ENCODE measurements at places on chromosomes 7 and 10.

DNA sequence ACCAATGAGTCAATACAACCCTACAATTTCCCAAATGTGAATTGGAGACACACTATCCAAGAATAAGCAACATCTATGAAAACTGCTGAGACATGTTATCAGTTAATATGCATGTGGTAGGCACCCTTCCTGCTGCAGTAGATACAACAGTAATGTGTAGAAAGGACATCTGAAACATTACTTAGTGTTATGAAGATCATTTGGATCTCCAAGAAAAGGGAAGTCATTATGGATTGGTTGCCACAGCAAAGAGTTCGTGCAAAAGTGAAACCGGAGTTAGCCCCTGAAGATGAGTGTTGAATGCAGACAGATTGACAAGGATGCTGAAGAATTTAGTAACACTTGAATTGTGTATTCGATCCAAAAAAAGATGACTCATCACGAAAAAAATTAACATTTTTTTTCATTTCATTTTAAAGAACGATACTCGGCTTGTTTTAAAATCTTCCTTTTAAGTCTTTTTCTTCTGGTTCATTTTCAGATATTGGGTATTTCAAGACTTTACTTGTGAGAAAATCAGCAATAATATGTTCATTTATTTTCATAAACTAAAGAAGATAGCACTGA is 322.4 kb upstream of the KLF6 start:
- DNase-seq: no peak

DNA sequence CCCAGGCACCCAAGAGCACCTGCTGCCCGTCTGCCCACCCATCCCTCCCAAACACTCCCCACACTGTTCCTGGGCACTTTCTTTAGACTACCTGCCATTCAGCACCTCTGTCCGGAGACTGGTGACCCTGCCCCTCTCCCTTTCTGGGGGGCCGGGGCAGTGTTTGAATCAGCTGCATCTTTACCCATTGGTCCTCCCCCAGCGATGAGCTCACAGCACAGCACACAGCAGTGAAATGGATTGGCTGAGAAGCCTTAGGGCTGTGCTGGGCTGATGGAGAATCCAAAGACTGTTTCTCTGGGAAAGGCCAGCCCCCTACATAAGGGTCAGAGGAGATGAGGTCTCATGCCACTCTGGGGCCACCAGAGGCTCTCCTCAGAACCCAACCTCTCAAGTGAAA is 40.2 kb downstream of the VWA2 start:
- no peak for DNase-seq

DNA sequence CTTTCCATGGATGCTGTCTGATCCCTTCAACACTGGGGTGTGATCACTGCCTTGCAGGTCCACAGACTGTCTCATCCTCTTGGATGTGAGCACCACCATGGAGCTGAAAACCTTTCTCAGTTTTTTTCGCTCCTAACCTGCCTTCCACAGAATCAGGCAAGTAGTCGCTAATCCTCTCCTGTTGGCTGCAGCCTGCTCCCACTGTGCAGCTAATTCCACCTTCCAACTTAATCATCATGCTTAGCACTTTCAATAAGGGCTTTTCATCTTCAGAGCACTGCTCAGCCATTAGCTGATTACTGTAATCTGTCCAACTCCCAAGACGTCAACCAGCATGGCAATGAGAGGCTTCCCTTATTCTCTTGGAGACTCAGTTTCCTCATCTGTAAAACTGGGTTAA is 15.1 kb upstream of the CDH23 start:
- DNase-seq: no peak

DNA sequence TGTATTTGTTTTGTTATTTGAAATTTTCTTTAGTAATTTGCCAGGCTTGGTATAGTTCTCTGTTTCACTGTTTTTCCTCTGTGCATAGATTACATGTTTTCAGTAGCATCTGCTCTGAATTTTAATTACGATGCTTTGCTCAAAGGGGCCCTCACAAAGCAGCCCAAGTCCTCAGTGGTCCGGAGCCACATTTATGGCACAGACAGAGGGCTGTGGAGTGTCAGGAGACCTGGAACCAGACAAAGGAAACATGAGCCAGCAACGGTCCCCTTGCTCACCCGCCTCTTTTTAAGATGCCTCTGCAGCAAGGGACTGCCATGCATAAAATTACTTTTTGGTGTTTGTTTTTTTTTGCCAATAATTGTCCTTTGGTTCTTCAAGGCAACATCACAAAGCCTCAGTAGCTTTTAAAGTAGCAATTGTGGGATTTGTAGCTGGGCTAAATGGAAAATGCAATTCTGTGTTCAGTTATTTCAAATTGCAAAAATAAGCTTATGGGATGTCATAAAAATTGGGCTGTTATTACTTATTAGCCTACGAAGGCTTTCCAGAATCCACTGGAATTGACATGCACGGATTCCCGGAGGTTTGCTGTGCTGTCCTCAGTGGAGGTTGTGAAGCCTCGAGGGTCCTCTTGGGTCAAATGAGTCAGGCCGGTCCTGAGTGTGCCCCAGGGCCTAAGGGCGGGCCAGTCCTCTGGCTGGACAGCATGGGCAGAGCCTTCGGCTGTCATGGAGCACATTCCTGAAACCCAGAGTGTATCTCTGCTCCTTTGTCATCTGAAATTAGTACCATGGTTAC is 422.8 kb downstream of the GLRX3 start:
- no peak for DNase-seq

DNA sequence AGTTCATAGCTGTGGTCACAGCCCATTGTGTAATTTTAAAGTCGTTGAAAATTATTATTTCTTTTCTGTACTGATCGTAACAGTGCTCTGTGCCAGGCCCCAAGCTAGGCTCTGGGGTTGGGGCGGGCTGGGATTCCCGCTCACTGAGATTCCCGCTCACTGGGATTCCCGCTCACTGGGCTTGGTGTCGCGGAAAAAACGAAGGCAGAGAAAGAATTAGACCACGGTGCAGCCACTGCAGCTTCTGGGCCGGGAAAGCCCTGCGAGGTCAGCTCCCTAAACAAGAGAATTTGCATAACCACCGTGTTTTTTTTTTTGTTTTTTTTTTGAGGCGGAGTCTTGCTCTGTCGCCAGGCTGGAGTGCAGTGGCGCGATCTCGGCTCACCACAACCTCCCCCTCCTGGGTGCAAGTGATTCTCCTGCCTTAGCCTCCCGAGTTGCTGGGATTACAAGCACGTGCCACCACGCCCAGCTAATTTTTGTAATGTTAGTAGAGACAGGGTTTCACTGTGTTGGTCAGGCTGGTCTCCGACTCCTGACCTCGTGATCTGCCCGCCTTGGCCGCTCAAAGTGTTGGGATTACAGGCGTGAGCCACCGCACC is 31.2 kb downstream of the FOXK1 start:
- DNase-seq: no peak

- no peak for DNase-seq
Observed at GRCh38 chr7:139566736-139567646, 43.5 kb downstream of the CLEC2L start.

GRCh38 chr7:26151650-26151952 is 397 bp upstream of the NFE2L3 start:
- no peak for DNase-seq

DNA sequence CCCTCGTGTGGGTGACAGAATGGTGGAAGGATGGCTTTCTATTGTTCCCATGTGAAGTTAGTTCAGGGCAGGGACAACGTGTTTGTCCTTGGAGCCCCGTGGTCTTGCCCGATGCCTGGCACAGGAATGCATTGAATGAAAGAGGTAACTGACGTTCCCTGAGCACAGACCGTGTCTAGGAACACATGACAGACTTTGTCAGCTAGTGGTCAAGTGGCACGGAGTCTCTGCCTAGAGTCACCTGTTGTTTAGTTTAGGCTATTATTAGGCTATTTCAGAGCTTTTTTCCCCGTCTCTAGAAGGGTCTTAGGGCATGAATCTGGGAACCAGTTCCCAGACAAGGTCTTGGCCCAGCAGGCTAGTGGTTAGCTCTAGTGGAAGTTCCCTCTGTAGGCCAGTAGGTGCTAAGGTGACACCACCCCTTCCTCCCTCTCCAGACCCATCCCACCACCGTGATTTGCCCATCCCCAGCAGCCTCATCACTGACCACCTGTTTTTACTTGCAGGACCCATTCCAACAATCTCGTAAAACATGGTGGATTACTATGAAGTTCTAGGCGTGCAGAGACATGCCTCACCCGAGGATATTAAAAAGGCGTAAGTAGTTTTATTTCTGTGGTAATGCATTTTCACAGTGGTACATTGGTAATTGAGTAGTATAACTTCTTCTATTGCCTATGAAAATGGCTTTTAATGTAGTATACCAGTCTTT is 21.4 kb downstream of the DNAJB6 start:
- DNase-seq: no peak

- no peak for DNase-seq
Observed at GRCh38 chr10:30527623-30528428, 93.8 kb downstream of the MAP3K8 start.

- no peak for DNase-seq
Observed at GRCh38 chr7:144403649-144404061, at the start of gene NOBOX. NOBOX (minus strand) TSS chr7:144403693.

- no peak for DNase-seq
Observed at GRCh38 chr10:24046060-24046459, 162.9 kb upstream of the KIAA1217 start.

GRCh38 chr7:49172639-49173038 is 248.3 kb downstream of the CDC14C start:
- DNase-seq: no peak

DNA sequence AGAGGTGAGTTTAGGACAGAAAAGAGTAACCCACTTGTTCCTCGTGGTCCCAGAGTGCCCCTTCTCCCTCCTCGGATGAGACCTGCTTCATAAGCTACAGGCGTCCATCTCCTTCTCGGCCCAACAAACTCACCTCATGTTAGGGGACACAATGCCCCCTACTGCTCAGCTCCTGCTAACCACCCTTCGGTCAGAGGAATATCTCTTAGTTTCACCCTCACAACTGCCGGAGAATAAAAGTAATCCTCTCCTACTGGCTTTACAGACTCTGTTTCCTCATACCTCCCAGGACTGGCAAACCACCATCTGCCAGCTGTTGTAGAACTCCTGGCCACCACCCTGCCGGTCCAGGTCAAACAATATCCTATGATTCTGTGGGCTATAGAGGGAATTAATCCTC is 3.2 kb downstream of the AKR1B15 start:
- no peak for DNase-seq

DNA sequence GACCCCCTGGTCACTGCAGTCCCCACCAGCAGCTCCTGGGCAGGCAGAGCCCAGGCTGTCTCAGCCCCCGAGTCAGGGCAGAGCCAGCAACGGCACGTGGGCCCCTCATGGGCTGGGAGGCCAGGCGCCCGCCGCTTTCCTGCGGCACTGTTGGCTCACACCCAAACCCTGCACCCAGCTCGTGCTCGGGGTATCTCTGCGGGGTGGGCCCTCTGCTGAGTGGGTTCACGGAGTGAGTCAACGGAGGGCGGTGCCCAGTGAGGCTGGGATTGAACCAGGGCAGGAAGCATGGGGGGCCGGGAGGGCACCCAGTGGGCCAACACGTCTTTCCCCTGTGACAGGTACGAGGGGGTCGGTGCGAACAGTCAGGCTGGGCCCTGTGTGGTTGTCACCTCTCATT is 28.9 kb downstream of the ADAP1 start:
- DNase-seq: no peak

- DNase-seq: no peak
Observed at GRCh38 chr7:106599343-106599698, 61.6 kb downstream of the CCDC71L start.

GRCh38 chr7:115379321-115379720 is 457.4 kb downstream of the MDFIC start:
- no peak for DNase-seq

DNA sequence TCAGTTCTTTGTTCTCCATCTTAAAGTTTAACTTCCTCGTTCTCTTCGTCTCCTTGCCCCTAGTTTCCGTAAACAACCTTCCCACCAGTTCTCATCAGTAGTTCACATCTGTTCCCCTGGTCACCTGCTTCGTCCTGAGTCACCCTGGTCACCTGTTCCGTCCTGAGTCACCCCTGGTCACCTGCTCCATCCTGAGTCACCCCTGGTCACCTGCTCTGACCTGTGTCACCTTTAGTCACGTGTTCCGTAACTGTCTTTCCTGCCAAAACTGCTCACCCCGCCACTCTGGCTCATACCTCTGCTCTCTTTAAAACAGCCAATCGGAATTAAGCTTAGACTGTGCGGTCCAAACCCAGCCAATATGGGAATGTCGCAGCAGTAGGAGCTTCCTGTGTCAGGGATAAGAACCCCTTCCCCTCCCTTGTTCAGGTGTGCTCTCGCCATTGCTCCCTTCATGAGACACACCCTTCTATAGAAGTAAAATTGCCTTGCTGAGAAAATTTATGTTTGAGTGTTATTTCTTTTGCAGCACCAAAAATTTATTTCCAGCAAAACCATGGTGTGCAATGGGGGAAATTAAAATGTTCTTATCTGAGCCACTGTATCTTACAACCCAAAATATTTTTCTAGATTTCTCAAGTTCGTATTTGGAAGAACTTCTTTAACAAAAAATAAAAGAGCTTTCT is 112.2 kb downstream of the VIM start:
- DNase-seq: no peak

DNA sequence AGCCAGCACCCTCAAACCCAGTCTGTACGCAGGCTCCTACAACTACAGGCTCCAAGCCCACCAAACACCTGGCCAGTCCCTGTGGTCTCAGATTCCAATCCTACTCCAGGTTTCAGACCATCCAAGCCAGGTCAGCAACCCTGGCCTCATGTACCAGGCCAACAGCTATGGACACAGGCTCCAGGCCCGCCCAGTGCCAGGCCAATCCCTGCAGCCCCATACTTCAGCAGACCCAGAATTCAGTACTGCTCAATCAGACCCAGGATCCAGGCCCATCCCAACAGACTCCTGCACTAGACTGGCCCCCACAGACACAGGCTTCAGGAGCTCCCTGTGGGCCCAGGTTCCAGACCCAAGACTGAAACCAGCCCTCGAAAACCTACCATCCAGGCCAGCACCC is 32.3 kb downstream of the HPSE2 start:
- no peak for DNase-seq

DNA sequence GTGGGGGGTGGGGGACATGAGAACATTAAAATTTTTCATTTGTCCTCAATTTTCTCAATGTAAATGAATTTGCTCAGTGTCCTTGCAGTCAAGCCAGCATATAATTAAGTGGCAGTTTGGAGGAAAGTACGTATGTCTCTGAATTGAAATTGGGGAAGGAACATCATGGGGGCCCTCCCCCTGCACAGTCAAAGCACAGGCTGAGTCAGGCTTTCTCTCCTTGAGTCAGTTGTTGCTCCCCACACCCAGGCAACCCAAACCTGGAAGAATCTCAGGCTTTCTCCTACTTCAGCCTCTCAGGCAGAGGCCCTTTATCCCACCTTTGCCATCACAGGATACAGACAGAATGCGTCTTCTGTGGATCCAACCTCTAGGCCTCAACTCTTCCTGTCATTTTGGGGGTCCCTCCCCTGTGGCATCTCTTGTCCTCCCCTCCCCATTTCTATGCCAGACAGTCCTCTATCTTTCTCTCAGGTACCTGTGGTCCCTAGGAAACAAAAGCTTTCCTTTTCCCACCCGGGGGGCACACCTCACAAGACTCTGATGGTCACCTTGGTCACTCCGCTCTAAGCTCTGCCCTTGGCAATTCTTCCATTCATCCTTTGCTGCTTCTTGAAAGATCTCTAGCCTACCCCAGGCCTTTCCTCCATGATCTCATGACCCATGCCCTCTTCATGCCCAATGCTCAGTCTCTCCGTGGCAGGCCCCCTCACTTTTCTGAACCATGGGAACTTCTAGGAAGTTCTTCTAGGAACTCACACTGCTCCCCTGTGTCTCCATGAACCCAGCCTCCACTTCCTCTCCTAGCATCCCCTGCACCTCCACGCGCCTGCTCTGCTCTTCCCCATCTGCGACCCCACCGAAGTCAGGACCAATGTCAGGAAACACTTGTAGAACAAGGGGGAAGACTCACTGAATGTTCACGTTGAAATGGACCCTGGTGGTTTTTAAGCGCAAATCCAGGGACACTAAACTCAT is 40.4 kb downstream of the CREB3L2 start:
- peak; percentile 23 for DNase-seq

GRCh38 chr7:142612237-142612881 is 136.9 kb upstream of the PRSS1 start:
- DNase-seq: no peak
